ENCODE measurements at places on chromosomes 5 and 9.
A peak's percentile ranks its signal among the peaks of the same experiment; 100 is the strongest.

DNA sequence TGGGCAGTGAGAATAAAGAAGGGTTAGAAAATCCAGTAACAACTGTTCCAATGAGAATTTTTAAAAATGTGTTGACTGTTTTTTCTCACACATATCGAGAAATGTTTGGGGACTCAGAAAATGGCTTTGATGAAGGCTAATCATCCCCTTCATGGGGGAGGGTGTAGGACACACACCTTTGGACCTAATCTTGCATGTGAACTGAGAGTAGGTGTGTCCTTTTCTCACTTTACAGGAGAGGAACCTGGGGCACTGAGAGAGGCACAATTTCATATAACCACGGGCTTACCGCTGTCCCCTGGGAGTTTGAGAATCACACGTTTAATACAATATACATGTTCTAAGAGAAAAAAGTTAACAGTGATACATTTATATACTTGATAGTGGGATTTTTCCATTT, 17.3 kb downstream of the FRRS1L start:
- DNase-seq: no peak

- DNase-seq: peak; percentile 13
These were observed 663.9 kb upstream of the RGMB start for GRCh38 chr5:98109561-98110006.

GRCh38 chr9:15268317-15268716, 38.7 kb downstream of the TTC39B start:
- no peak for DNase-seq

GRCh38 chr9:128081056-128081455, 13.0 kb downstream of the SLC25A25 start:
- peak; percentile 91 for DNase-seq

DNA sequence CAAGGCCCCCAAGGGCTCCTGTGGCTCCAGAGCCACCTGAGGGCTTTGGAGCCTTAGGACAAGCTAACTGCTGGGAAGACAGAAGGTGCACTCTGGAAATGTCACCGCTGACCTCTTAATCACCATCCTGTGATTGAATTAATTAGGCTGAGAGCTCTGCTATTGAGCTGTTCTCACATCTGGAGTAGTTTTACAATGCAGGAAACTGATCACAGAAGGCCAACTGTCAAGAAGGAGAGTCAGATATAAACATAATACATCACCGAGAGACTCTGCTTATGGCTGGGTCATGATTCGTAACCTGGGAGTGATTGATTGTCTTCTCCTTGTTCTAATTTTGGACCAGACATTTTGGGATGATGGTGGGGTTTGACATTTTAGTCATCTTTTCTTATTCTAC, 226.1 kb downstream of the SLIT3 start:
- peak; percentile 10 for DNase-seq

DNA sequence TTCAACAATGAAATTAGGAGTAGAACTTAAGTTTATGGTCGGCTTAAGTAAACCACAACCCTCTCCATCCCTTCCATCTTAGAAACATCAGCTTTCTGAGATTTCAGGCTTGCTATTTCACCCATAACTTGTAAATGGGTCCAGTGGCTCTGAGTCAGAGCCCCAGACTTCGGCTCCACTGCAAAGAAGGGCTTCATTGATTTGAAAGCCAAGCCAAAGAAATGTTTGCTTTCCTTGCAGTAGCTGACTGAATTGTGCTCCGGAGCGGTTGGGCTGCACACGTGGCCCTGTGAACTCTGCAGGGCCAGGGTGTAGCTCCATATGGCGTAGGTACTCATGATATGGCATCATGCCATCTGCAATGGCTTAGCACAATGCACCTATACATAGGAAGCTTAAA, 57.0 kb downstream of the NREP start:
- peak; percentile 97 for DNase-seq

DNA sequence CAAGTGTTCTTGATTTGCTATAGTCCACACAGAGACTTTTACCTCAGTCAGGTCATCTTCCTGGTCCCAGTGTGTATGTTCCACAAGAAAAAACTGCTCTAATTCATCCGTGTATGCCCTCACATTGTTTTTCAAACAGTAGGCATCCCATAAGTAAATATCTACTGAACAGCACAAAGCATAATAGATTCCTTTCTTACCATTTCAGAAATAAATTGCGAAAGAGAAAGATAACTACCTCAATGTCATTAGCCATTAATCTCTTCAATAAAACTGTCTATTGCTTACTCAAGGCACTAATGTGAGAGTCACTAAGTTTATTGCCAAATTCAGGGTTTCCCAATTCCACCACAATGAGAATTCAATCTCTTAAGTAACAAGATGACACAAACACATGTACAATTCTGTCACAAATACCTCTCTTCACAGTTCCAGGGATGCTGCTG, 9.6 kb downstream of the FBXW2 start:
- DNase-seq: peak; percentile 20

DNA sequence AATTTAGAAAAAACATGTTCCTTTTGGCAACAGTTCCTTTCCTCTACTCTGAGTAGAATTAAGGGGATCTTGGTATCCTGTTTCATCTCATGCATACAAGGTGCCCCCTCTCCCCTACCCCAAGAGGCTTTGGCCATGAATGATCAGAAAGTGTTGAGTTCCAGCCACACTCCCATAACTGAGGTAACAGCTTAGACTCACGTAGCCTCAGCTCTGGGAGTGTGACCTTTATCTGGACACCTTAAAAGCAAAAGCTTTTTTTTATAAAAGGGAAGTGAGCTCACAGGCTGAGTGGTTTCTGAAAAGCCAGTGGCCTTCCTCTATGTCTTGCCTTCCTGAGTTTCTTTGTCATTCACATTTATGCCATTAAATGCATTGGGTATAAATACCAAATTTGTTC, 900 bp upstream of the HAVCR2 start:
- no peak for DNase-seq

- no peak for DNase-seq
These were observed 736.4 kb upstream of the PTPRD start for GRCh38 chr9:11349187-11349586.

DNA sequence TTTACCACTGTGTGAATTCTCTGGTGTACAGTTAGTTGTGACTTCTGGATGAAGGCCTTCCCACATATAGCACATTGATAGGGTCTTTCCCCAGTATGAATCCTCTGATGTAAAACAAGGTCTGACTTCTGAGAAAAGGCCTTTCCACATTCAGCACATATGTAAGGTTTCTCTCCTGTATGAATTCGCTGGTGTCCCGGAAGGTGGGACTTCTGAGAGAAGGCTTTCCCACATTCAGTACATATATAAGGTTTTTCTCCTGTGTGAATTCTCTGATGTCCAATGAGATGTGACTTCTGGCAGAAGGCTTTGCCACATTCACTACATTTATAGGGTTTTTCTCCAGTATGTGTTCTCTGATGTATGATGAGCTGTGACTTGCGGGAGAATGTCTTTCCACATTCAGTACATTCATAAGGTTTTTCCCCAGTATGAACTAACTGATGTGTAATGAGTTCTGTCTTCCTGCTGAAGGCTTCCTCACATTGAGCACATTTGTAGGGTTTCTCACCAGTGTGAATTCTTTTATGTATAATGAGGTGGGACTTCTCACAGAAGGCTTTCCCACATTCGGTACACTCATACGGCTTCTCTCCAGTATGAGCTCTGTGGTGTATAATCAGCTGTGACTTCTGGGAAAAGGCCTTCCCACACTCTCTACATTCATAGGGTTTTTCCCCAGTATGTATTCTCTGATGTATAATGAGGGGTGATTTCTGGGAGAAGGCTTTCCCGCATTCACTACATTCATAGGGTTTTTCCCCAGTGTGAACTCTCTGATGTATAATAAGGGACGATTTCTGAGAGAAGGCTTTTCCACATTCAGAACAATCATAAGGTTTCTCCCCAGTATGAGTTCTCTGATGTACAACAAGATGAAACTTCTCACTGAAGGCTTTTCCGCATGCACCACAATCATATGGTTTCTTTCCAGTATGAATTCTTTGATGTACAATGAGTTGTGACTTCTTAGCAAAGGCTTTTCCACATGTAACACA, 9.1 kb downstream of the ZNF300 start:
- DNase-seq: no peak

DNA sequence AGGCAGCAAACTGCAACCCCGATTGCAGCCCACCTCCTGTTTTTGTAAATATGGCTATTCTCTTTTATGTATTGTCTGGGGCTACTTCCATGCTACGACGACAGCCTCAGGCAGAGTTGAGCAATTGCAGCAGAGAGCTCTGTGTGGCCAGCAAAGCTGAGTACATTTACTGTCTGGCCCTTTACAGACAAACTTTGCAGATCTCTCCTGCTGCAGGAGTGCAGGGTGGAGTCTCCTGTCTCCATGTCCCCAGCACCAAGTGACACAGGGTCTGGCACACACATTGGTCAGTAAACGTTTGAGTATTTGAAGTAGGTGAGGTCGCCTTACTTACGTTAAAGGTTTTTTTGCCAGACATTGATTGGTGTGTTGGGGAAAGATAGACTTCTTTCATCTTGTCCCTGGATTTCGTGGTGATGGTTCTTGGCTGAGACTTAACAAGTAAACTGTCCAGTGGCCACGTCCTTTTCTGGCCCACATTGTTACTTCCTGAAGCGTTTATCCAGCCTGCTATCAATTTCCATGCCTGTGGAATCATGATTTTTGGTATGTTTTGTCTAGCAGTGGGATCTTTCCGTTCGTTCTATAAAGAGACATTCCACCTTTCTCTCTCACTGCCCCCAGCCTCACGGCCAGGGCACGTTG, 27.2 kb downstream of the PRRC2B start:
- peak; percentile 91 for DNase-seq

DNA sequence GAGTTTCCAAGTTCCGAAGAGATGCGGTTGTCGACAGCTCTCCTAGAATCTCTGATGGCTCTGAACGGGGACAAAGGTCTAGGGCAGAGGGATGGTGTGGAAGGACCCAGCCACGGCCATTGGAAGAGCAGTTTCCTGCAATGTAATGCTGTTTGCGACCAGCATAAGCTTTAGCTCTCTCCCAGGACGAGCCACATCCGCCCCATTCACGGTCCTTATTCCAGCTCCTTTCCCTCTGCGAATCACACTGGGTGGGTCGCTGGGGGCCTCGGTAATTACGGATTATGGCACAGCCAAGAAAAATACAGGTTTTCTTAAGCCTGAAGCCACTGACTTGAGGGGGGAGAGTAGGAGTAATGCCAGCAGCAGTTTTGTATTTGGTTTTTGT, 22.7 kb downstream of the ANXA2R start:
- DNase-seq: peak; percentile 40

GRCh38 chr9:26954050-26954508, 2.1 kb upstream of the IFT74 start:
- no peak for DNase-seq

DNA sequence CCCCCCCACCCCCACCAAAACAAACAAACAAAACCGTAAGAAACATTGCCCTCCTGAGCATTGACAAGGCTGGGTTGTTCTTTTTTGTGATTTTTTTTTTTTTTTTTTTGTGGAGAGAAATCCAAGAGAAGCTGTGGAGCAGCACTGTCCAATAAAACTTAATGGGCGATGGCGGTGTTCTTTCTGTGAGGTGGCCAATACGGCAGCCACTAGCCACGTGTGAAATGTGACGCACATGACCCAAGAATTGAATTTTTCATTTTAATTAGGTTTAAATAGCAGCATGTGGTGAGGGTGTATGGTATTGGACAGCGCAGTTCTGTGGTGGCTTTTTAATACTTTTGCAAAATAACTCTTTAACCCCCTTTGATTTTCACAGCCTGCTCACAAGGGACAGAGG, 251.1 kb downstream of the PDZD2 start:
- no peak for DNase-seq

GRCh38 chr9:12816656-12817101, 41.9 kb downstream of the LURAP1L start:
- DNase-seq: peak; percentile 50

DNA sequence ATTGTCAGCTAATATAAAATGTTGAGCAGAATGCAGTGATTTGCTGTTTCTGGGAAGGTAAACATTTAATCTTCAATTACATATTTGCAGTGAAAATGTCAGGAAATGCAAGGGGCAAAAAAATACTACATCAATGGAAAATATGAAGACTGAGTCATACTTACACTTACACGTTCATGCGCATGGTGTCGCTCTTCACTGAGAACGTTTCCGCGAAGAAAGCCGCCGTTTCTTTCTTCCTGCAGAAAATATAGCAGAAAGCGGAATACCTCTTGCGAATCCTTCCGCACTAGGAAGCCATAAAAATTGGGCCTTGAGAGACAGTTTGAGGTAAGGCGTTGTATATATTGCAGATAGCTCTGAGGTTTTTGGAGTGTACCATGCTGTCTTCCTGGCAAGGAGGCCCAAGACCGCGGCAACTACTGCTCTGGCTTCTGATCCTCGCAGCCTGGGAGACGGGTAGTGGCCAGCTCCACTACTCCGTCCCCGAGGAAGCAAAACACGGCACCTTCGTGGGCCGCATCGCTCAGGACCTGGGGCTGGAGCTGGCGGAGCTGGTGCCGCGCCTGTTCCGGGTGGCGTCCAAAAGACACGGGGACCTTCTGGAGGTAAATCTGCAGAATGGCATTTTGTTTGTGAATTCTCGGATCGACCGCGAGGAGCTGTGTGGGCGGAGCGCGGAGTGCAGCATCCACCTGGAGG, at the start of gene PCDHA13:
PCDHA13 (plus strand) TSS at position 236 of the 702 bp plus-strand sequence; CDS start at position 381, 145 bp downstream.
- DNase-seq: no peak

DNA sequence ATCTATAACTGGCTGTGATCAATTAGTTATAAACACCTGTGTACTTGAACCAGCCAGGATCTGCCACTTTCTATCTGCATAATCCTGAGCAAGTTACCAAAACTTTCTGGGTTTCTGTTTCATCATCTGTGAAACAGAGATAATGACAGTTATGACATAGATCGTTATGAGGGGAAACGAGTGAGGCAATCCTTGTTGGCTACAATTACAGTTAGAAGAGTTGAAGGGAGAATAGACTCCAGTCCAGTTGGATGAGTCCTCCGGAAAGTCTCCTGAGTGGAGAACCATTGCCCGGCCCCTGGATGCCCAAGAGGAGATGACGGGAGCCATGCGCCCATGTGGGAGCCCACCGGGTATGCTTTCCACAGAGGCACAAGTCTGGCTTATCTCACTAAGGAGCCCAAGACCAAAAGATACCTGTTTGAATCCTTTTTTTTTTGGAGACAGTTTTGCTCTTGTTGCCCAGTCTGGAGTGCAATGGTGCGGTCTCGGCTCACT, 4.5 kb downstream of the PDE6A start:
- DNase-seq: peak; percentile 35

GRCh38 chr9:11686733-11687132, 1006.5 kb upstream of the TYRP1 start:
- DNase-seq: peak; percentile 78

- DNase-seq: no peak
These were observed 243.5 kb downstream of the MAT2B start for GRCh38 chr5:163748934-163749333.

GRCh38 chr9:14316602-14317300, 2.8 kb upstream of the NFIB start:
- DNase-seq: peak; percentile 77
